Left ventricle myocardium superior (tissue), 1 donor: ENCODE measurements at places on chromosomes 4 and X. TPM values are rescaled to one million over a fixed set of nuclear protein-coding genes. Genes with fewer than 3 reads are reported as not detected.

ITGB1BP2 gene
- total RNA-seq = 88.6 TPM

SYNPO2 gene
- 188 TPM for total RNA-seq

SFRP2 gene
- total RNA-seq = 1.4 TPM

SCML2 gene
- total RNA-seq = 1.4 TPM

YY2 gene
- total RNA-seq = 0.57 TPM

ERVMER34-1 gene
- total RNA-seq = 7.2 TPM

BMX gene
- total RNA-seq = 1.5 TPM

HOPX gene
- 64.8 TPM for total RNA-seq

SORBS2 gene
- total RNA-seq = 911 TPM

UGT2A3 gene
- total RNA-seq = not detected

STAP1 gene
- total RNA-seq = 0.22 TPM

NCAPG gene
- total RNA-seq = 0.72 TPM

KDM5C gene
- 33.7 TPM for total RNA-seq

ETDA gene
- not detected for total RNA-seq

FHIP1A gene
- total RNA-seq = 20.2 TPM

HADH gene
- 252 TPM for total RNA-seq

NUP62CL gene
- 2.2 TPM for total RNA-seq

MAGEB1 gene
- total RNA-seq = not detected

TMEM164 gene
- total RNA-seq = 60.4 TPM

ARL9 gene
- not detected for total RNA-seq

DMRTC1B gene
- not detected for total RNA-seq

DCHS2 gene
- not detected for total RNA-seq

ADGRA3 gene
- 37.3 TPM for total RNA-seq

AMOT gene
- 7.5 TPM for total RNA-seq

DTHD1 gene
- total RNA-seq = 0.10 TPM
